ENCODE measurements at places on chromosomes 5 and 9. TPM values are rescaled to one million over a fixed set of nuclear protein-coding genes. Genes with fewer than 3 reads are reported as not detected.

Gene MARCOL
- total RNA-seq: not detected

Gene DNAJC18
- 7.1 TPM for total RNA-seq

DNA sequence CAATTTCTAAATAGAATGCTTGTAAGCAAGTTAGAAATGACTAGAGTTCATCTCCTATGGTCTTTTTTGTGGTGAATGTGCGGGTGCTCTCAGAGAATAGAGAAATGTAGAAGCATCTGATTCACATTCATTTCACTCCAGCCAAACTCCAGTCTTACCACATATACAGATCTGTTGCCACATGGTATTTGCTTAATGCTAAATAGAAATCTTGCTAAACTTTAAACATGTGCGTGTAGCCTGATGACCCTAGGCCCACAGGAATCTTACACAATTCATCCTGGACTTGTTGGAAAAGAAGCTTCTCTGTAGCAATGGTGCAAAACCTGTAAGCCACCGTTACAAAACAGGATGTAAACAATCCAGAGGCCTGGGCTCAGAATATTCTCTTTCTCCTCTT is 135.2 kb downstream of the PCSK1 start:
- no peak for DNase-seq

GRCh38 chr9:76353280-76353679 is 40.9 kb downstream of the RFK start:
- no peak for DNase-seq

DNA sequence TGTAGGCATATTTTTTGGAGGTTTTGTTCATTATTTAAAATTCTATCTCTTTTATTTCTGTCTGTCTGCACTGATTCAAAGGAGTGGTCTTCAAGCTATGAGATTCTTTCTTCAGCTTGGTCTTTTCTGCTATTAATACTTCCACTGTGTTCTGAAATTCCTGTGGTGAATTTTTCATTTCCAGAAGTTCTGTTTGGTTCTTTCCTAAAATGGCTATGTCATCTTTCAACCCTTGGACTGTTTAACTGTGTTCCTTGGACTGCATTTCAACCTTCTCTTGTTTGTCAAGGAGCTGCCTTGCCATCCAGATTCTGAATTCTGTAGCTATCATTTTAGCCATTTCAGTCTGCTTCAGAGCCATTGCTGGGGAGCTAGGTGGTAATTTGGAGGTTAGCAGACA is 76.3 kb downstream of the CERT1 start:
- no peak for DNase-seq

Measured in OCI-LY7 (cell line).